ENCODE measurements at places on chromosomes 1 and 21. TPM values are rescaled to one million over a fixed set of nuclear protein-coding genes. Genes with fewer than 3 reads are reported as not detected.

The KCNN3 gene
- total RNA-seq, result 0.13 TPM

The SLC9C2 gene
- not detected for total RNA-seq

The FOXD2 gene
- not detected for total RNA-seq

The F13B gene
- total RNA-seq, result not detected

The PCP4L1 gene
- total RNA-seq, result not detected

The TUFT1 gene
- 6.2 TPM for total RNA-seq

The CFAP74 gene
- not detected for total RNA-seq

The CYP4Z1 gene
- not detected for total RNA-seq

The KRTAP19-3 gene
- not detected for total RNA-seq

The C1orf74 gene
- total RNA-seq, result 3.2 TPM

The FLG gene
- under 0.01 TPM for total RNA-seq

All from epithelial cell of alveolus of lung (primary cell).